ENCODE measurements at places on chromosomes 16 and 17.

GRCh38 chr17:17001874-17002520 lies 30.1 kb upstream of the TNFRSF13B start:
- DNase-seq: no peak

GRCh38 chr16:81623365-81624102 lies 155.6 kb upstream of the PLCG2 start:
- peak; percentile 46 for DNase-seq

GRCh38 chr17:3870871-3871306 lies 22.0 kb downstream of the CAMKK1 start:
- no peak for DNase-seq

DNA sequence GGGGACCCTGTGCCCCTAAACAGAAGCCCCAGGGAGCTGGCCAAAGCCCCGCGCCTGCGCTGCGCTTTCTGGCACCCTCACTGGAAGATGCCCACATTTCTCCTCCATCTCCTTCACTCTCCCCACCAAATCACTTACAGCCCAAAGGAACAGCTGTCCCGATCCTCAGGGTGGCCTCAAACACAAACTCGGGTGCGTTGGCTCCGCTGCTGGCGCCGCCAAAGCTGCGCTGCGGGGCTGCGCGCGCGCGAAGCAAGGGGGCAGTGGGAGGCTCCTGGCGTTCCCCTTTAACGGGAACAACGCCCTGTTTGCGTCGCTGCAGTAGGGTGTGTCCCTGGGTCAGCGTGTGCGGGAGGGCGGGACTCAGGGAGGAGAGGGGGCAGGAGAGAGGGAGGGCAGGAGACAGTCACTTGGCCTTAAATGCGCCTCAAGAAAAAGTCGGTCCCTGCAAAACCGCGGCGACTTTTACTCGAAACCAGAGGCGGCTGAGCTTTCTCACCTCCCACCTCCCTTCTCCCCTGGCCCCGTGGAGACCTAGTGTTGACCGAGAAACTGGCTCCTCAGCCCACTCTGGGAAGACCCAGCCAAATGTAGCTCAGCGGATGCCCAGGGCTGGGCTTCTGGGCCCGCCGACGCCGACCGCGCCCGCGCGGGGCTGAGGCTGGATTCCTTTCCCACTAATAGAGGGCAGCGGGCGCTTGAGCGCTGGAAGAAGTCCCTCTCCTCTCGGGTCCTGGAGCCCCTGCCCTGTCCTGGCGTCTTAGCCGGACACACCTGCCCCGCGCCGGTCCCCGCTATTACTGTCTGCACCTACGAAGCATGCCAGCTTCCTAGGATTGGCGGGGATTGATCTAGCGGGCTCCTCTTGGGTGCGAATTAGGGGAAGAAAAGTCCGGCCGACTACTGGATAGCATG lies 2.6 kb downstream of the PMP22 start:
- no peak for DNase-seq

DNA sequence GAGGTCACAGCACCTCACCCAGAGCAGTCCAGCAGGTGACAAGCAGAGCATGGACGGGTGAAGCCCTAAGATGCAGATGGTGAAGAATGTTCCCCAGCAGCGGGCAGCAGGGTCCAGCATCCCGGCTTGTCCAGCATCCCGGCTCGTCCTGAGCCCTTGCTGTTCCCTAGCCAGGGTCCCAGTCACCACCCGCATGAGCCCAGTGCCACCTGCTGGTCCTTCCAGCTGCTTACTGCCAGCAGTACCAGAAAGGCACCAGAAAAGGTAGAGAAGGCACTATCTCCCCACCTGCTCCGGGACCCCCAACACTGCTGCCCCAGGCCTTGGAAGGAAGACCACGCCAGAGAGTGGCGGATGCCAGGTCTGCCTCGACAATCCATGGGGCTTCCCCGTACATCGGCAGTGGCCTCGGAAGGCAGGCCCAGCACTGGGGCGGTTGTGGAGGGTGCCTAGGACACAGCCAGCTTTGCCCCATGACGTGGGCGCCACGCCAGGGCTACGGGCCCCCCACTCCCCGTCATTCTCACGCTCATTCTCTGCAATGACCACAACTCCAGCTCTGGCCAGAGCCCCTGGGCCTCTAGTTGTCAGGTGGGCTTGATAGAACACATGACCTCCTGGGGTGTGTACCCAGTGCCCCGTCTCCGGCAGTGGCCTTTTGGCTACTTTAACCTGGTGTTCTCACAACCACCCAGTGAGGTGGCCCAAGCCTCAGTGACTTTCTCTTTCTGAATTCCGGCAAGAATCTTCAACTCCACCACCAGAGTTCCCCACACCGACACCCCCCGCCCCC lies 1.4 kb downstream of the CENPX start:
- DNase-seq: peak; percentile 42

DNA sequence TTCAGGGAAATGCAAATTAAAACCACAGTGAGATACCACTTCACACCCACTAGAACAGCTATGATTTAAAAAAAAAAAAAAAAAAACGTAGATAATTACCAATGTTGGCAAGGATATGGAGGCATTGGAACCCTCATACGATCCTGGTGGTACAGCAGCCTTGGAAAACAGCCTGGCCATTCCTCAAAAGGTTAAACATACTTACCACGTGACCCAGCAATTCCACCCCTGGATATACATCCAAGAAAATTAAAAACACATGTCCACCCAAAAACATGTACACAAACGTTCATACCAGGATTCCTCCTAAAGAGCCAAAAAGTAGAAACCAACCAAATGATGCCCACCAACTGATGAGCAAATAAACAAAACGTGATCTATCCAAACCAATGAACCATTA lies 68.1 kb downstream of the GAS7 start:
- DNase-seq: no peak
